ENCODE measurements at places on chromosomes 7 and 10.

DNA sequence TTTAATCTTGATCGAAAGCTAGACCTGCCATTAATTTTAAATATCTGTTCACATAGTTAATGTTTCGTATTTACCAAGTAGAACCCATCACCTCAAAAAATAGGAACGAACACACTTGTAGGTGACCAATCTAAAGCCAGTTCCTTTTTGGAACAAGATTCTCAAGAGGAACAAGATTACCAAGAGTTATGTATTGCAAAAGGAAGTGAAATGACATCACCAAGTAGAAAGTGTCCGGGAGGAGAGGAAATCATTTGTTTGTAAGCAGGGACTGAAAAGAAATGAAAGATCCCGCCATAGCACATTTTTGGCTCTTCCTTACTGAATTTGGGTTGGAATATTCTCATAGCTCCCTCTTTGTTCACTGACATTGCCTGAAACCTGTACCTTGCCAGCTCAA, 1200.5 kb downstream of the SORCS1 start:
- no peak for DNase-seq

- DNase-seq, result no peak
Measured at GRCh38 chr10:100825325-100825875, 80.0 kb downstream of the PAX2 start.

GRCh38 chr10:49050366-49050765, 65.0 kb downstream of the VSTM4 start:
- no peak for DNase-seq

DNA sequence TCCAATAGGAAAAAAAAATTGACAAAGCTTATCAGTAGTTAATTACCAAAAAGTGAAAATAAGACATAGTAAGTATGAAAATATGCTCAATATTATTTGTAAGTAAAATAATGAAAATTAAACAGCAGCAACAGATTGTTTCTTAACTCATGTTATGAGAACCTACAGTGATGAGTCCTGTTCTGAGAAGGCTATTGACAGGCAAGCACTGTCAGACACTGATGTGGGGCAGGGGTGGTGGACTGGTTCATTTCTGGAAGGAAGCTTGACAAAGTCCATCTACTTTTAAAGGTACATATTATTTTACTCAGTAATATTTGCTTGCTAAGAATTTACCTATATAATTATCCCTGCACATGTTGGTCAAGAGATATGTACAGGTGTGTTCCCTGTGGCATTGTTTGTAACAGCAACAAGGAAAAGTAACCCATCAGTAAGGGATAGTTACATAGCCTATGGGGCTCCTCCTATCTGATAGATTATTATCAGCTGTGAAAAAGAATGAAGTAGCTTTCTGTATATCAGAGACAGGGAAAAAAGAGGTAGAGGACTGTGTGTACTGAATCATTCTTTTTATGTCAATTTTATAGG, 161.6 kb downstream of the RTKN2 start:
- no peak for DNase-seq

DNA sequence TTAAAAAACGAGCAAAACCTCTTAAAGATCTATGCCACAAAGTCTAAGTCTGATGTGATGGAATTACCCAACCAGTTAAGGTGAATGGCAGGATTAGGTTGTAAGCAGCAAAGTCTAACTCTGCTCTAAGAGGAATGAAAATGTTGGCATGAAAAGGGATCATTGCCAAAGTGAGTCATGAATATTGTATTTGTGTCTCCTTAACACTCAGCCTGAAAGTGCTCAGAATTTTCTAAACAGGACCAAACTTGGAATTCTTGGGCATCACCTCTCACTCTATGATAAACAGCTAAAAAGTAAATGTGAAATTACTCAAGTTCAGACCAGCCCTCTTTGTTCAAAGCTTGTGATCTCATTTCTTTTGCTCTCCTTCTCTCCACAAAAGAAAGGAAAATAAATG, 27.0 kb downstream of the PPP1R3A start:
- no peak for DNase-seq

- DNase-seq, result no peak
Measured at GRCh38 chr10:16965740-16966447, 148.7 kb upstream of the RSU1 start.

DNA sequence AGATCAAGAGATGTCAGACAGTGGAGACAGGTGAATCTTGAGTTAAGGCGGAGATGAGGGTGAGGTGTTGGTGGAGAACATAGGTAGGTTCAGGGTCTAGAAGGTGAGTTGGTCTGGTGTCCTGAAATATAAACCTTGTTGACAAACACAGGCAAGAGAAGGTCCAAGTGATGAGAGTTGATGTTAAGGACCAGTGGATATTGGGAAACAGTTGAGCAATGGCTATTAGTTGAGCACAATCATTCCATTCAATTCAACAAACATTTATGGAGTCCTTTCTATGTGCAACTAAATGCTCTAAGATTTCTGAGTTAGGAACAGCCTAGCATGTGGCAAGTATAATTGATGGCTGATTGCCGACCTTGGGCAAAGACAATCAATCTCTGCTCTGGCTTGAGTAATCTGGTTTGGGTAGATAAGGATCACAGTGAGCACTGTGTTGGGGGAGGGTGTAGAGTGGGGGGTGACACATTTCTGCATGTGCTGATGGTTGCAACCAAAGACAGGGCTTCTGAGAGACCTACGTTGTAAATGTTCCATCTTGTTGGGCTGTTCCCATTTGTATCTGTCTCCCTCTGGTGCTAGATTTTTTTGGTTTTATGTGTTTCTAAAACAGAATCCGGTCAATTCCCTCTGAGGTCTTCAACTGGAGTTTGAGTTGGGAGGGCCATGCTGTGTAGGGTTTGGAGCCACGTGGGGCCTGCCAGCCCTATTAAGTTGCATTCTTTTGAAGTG, 201.1 kb downstream of the BAMBI start:
- no peak for DNase-seq

GRCh38 chr7:118222591-118222990, 1.9 kb upstream of the ANKRD7 start:
- no peak for DNase-seq

GRCh38 chr10:15122477-15123030, 25.4 kb downstream of the RPP38 start:
- no peak for DNase-seq

DNA sequence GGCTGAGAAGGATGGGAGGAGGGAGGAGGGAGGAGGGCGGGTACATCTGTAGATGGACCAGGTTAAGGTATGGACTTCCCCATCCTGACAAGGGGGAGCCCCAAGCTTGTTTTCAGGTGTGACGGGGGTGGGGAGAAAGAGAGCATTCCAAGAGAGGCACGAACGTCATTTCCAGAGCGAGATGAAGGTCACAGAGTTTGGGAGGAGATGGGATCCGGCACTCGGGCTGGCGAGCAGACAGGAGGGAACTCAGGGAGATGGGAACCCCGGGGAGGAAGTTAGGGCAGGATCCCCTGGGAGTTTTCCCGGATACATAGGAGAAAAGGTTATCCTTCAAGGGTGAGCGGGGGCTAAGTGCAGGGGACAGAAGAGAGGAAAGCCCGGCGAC, 118.8 kb downstream of the CUX1 start:
- DNase-seq, result no peak

DNA sequence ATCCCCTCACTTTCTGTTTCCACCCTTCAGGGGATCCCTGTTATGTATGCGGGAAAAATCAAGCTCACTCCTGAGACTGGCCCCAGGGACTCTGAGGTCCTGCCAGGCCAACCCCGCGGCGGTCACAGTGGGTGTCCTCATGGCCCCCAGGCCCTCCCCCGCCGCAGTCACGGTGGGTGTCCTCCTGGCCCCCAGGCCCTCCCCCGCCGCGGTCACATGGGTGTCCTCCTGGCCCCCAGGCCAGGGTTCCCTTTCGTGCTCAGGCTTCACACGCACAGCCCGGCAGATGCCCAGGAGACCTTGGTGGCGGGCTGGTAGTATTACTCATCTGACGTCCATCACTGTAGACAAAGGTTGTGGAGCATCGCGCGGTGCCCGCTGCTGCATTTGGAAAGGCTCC, 491.0 kb upstream of the FOXK1 start:
- no peak for DNase-seq

GRCh38 chr10:1589257-1589656, 148.1 kb downstream of the ADARB2 start:
- no peak for DNase-seq

DNA sequence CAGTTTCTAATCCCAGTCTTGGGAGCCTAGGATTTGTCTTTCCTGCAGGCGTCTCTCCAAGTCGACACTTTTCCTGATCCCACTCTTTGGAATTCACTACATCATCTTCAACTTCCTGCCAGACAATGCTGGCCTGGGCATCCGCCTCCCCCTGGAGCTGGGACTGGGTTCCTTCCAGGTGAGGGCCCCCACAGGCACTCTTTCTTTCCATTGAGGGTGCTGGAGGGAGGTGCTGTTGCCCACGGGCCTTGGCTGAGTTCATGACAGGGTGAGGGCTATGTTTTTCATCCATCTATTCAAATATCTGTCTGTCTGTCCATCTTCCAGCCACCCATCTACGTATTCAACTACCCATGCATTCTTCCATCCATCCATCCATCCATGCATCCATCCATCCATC, 12.6 kb downstream of the GHRHR start:
- no peak for DNase-seq

- DNase-seq, result no peak
Measured at GRCh38 chr7:79619216-79619615, 165.7 kb upstream of the MAGI2 start.

- DNase-seq, result no peak
Measured at GRCh38 chr7:122290476-122290875, 14.1 kb downstream of the FEZF1 start.

- no peak for DNase-seq
Measured at GRCh38 chr10:43408331-43408709, 666 bp downstream of the HNRNPF start.

- no peak for DNase-seq
Measured at GRCh38 chr10:48332871-48333216, 26.4 kb downstream of the MAPK8 start.

DNA sequence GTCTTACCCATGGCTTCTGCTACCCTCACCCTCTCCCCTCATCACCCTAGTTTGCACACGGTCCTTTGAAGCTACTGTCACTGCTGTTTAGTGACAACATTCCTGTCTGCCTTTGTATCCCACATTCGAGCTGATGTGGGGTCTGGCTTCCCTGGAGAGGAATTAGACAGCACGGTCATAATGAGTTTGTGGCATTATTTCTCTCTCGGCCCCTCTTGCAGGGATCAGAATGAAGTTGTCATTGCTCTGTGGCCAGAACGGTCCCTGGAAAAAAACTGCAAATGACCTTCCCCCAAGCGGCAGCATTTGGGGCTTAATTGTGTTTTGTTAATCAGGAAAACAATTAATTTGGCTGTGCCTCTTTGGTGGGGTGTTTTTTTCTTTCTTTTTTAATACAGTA, 317.2 kb upstream of the PODXL start:
- no peak for DNase-seq

DNA sequence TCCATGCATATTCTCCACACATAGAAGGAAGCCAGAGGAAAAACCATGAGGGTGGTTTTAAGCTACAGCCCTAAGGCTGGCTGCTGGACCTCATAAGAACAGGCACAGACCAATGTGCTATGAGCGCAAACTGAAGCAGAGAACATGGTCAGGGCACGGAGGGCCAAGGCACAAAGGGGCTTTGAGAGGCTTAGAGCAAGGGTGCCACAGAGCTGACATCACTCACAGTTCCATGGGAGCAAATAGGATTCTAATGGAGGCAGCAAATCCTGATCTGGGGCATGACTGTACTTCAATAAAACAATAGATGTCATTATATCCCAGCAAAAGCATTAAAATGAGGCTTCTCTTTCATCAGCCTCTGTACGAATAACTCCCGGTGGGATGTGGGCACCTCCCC, 162.4 kb downstream of the COBL start:
- DNase-seq, result no peak

GRCh38 chr7:107638594-107638993, 22.0 kb upstream of the SLC26A4 start:
- no peak for DNase-seq

- no peak for DNase-seq
Measured at GRCh38 chr7:111092406-111093236, 1.7 kb downstream of the LRRN3 start.

DNA sequence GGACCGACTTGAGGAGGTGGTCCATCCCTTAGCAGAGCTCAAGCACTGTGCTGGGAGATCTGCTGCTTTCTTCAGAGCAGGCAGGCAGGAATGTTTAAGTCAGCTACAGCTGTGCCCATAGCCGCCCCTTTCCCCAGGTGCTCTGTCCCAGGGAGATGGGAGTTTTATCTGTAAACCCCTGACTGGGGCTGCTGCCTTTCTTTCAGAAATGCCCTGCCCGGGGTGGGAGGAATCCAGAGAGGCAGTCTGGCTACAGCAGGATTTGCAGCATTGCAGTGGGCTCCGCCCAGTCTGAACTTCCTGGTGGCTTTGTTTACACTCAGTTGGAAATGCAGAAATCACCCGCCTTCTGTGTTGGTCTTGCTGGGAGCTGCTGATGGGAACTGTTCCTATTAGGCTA, 51.2 kb upstream of the SEMA3A start:
- DNase-seq, result no peak

GRCh38 chr7:44056681-44057080, 8.7 kb downstream of the PGAM2 start:
- no peak for DNase-seq

DNA sequence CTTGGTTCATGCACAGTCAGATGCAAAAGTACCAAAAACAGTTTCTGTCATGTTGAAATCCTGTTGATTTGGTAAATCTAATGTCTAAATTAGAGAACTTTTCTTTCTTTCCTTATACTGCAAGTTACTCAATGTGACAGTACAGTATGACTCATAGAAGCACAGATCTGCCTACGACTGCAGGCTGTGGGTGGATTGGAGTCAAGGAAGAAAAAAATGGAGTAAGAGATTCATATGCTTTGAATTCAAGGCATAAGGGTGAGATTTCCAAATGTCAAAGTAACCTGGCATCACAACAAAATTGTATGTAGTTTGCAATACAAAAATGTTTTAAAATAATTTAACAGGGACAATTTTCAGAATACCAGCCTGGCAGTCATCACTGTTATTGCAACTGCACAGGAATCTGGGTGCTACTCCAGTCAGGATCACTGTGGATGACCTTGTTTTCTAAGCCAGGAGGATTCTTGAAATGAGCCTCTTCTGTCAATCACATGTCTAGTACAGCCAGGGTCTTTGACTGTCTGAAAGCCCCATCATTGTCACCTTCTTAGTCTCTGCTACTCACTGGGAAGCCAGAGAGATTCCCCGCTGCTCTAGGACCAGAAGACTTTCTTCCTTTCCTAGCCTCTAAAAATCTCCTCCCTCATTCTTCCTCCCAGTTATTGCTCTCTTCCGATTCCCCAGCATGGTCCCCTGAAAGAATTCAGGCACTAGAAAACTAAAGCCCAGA, 83.6 kb downstream of the CD36 start:
- no peak for DNase-seq

DNA sequence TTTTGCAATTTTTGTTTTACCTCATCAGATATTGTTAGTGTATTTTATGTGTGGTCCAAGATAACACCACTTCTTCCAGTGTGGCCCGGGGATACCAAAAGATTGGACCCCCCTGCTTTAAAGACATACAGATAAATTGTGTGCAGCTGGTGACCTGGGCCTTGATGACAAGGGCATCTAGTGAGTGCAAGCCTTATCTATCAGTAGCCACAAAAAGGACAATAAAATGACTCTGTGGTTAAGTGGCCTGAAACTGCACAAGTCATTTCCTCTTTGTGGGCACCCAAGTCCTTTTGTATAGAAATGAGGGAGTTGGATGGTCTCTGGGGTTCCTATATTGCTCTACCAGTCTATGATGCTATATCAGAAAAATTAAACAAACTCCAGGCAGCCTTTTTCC, 98.1 kb downstream of the PARD3 start:
- no peak for DNase-seq

- DNase-seq, result no peak
Measured at GRCh38 chr7:94355454-94355853, 39.2 kb upstream of the COL1A2 start.

Data from stimulated activated CD4-positive, alpha-beta T cell treated with anti-CD3 and anti-CD28 coated beads, TNF-alpha, amount 100 ng/mL, for 48 hours (primary cell).